Lung microvascular endothelial cell (primary cell): ENCODE measurements at places on chromosomes 2 and 18. TPM values are rescaled to one million over a fixed set of nuclear protein-coding genes. Genes with fewer than 3 reads are reported as not detected.

Gene PJVK
- 0.20 and 0.44 TPM in 2 replicates for total RNA-seq

Gene ZNF521
- total RNA-seq = 74.3 and 130 TPM in 2 replicates

Gene SH3BP4
- 18.1 and 20.2 TPM in 2 replicates for total RNA-seq

Gene DSEL
- total RNA-seq = 5.7 and 7.3 TPM in 2 replicates

Gene SLC8A1
- under 0.01 and 0.44 TPM in 2 replicates for total RNA-seq
